ENCODE measurements at places on chromosomes 2 and 18.

- DNase-seq: no peak
Observed at GRCh38 chr2:100419915-100420314, 2.4 kb upstream of the CHST10 start.

GRCh38 chr2:98387478-98387877, 41.2 kb downstream of the CNGA3 start:
- no peak for DNase-seq

GRCh38 chr2:197184959-197185586, 125.5 kb downstream of the ANKRD44 start:
- DNase-seq: no peak

GRCh38 chr2:39659765-39660611, 5.7 kb upstream of the TMEM178A start:
- no peak for DNase-seq

- DNase-seq: no peak
Observed at GRCh38 chr2:149787206-149787605, 199.6 kb upstream of the MMADHC start.

DNA sequence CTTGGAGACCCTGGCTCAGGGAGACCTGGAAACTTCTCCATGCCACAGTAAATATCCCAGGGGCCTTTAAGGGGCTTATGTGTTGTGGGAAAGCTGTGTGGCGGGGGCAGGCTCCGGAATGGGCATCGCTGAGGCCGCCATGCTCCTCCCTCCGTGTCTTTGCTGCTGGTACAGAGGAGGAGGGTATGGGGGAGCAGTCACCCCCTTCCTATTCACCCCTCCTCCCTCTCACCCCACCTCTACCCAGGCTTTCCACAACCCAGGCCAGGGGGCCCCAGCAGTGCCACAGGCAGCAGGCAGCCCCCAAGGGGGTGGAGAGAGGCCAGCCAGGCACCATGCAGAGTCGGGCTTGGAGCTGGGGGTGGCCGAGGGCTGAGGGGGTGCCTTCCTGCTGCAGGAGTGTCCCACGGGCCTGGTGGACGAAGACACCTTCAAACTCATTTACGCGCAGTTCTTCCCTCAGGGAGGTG, 28.0 kb upstream of the FAHD2A start:
- no peak for DNase-seq
